ENCODE measurements at places on chromosomes 2 and 18.

DNA sequence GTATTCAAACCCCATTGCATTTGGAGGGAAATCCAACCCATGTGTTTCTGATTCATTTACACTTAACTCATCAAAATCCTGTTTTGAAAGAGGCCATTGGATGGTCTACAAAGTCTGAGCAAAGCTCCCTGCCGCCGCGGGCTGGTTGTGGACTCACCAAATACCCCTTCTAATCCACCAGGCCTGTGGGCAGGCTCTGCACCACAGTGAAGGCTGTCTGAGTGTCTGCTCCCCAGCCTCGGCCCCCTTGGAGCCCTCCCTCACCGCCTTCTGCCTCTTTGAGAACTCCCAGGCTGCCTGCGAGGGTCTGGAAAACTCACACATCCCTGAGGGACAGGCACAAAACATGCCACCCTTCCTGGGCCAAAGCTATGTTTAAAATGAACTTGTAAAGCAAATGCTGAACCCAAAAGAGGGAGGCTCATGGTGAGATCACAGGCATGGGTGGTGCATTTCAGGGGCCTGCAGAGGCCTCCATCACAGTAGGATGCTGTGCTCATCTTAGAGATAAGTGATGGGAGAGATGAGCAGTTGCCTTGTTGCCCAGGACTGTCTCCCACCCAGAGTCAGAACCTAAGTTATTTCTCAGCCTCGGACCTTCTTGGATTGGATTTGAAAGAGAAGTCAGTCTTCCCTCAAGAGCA is 225.0 kb downstream of the CYP26B1 start:
- no peak for DNase-seq

DNA sequence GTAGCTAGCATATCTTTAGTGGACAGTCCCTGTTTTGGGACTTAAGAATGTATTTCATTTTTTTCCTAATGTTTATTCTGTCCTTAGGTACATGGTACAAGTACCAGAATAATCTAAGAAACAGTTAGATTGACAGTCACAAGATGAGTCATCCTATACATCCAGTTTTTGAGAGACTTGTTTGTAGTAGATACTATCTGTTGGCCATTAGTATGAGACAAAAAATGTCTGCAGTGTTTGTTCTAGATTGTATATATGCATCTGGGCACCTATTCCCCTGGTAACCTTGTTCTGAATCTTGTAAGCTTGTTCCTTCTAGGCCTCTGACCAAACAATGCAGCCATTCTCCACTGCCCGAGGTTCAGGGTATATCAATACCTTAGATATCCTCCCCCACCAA is 1343.5 kb downstream of the SUCLG1 start:
- DNase-seq, result no peak

DNA sequence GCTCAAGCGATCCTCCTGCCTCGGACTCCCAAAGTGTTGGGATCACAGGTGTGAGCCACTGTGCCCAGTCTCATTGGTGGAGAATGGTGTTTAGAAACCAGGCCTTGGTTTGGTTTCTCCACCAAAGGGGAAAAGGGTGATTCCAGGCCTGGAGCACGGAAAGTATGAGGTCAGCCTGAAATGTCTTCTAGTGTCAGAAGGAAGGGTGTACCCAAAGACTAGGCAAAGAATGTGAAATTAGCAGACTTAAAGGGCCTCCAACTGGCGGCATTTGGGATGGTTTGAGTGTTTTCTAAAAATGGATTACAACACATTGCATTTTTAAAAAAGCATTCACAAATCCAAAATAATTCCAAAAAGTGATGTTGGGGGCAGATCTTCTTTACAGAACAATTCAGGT is 139.6 kb downstream of the SH3BP4 start:
- DNase-seq, result no peak

DNA sequence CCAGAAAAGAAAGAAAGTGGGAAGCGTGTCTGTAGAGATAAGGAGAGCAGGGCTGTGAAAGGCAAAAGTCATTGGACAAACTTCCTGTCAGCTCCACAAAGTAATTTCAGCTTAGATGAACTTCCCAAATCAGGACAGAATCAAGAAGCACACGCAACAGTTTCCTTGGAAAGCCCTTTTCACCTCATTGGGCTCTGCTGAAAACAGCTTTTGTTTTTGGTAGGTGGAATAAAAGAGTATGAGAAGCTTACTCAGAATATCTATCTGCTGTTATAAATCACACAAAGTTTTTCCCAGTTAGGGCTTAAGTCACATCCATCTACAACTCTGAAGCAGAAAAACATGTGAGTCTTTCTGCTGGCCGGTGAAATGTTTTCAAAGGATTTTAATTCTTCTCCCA is 42.4 kb upstream of the EFEMP1 start:
- no peak for DNase-seq

- no peak for DNase-seq
Observed at GRCh38 chr2:218465987-218466633, 47.2 kb downstream of the VIL1 start.

DNA sequence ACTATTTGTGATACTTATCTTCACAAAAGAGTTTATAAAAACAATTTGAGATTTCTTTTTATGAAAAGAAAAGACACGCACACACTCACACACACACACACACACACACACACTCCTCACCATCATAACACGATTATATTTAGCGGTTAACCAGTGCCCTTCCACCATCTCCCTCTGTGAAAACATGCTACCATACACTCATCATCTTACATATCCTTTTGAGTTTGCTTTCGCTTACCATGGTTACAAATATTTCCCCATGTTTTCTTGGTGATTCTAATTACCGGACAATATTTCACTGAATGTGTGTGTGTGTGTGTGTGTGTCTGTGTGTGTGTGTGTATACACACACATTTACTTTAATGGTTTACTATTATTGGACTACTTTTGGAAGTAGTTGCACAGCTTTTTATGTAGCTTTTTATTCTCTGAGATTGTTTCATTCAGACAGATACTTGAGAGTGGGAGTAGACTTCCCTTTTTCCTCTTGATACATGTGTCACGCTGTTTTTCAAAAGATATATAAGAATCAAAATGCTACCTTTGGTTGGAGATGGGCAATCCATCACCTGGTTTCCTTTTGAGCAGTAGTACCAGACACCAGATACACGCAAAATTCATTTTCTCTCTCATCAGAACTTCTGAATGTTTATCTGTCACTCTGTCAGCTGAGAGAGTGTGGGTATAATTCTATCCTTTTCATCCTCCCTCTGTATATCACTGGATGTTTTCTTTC is 138.1 kb downstream of the SETBP1 start:
- DNase-seq, result no peak

DNA sequence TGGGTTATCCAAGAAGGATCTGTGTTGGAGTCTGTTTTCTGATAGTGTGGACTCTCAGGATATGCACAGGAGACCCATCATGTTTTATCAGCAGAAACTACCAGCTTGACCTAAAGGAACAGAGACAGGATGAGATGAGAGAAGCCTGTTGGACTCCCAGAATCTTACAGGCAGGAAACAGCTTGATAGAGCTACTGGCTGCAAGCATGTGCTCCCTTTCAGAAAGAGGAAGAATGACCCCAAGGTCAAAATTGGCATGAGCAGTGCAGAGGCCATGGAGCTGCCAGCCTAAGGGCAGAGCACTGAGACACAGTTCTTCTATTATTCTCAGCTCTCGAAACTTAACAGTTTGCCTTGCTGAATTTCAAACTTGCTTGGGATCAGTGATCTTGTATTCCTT is 135.2 kb upstream of the NFATC1 start:
- no peak for DNase-seq

DNA sequence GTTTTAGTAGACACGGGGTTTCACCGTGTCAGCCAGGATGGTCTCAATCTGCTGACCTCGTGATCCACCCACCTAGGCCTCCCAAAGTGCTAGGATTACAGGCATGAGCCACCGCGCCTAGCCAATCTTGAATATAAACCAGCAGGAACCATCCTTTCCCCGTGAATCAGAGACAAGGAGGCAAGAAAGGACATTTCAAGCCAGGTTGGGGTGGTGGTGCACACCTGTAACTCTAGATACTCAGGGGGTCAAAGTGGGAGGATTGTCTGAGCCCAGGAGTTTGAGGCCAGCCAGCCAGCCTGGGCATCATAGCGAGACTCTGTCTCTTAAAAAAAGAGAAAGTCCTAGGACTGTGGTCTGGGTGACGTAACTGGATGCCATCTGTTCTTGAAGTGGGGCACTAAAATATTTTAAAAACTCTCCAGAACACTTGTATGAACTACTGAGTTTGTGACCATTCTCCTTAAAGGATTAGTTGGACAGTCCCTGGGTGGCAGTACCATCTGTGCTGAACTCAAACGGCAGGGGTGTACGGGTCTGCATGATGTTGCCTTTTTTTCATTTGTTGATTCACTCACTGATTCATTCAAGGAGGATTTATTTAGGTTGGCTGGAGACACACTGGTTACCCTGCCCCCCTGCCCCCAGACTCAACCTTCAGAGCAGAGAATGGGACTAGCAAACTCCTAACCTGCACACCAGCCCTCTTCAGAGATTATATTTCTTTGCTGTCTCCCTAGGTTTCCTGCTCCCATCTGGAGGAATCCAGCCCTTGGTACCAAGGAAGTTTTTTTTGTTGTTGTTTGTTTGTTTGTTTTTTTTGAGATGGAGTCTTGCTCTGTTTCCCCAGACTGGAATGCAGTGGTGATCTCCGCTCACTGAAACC is 2.9 kb upstream of the TLX2 start:
- no peak for DNase-seq

DNA sequence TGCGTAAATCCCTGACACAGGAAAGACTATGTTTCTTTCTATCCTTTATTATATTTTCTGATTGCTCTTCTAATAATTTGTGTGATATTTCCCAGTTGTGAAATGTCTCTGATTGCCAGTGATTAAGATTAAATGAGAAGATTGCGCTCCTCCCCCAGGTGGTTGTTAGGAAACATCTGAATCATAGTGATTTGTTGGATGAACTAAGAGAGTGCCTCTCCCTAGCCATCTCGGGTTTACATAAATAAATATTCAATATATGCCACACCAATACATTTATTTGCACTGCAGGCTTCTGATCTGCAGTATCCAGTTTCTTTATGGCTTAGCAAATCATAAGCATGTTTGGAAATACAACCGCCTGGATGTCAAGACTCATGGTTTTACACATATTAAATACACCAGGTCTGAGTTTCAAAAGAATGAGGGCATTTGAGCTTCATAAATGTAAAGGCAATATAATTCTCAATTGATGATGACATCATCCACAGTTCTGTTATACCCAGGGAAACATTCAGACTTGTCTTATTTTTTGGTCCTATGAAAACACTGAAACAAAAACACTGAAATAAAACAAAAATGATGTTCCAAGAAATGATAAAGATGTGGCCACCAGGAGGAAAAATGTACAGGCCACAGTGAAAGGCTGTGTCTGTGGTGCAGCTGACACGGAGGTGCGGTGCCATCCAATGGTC is 826.7 kb upstream of the ACVR2A start:
- no peak for DNase-seq

- no peak for DNase-seq
Observed at GRCh38 chr18:36627637-36628036, 201.2 kb downstream of the TPGS2 start.

- DNase-seq, result no peak
Observed at GRCh38 chr18:5543773-5544389, at the start of gene EPB41L3. EPB41L3 (minus strand) TSS chr18:5543997; CDS start chr18:5489183, 54,814 bp downstream.

GRCh38 chr2:85405201-85406059 is 4.7 kb downstream of the CAPG start:
- DNase-seq, result no peak

GRCh38 chr2:163751696-163752095 is 15.9 kb upstream of the FIGN start:
- DNase-seq, result no peak

- DNase-seq, result no peak
Observed at GRCh38 chr2:8848328-8849100, 11.1 kb upstream of the KIDINS220 start.

GRCh38 chr2:172878260-172878659 is 142.6 kb downstream of the RAPGEF4 start:
- no peak for DNase-seq

DNA sequence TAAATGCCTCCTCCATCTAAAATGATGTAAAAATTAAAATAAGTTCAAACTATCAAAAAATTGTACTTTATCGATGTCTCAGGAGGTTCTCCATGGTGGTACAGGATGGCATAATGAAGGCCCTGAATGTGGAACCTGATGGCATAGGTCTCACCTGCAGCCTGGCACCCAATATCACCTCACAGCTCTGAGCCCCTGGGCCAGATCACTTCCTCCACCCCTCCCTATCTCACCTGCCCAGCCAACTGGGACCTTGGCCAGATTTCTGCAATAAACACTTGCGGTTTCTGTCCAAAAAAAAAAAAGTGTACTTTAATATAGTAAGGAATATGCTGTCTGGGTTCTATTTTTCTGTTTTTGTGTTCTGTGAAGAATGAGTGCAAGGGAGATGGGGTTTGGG is 6.7 kb upstream of the RBM45 start:
- DNase-seq, result no peak

GRCh38 chr2:200482194-200482593 is 27.7 kb downstream of the KCTD18 start:
- DNase-seq, result no peak

DNA sequence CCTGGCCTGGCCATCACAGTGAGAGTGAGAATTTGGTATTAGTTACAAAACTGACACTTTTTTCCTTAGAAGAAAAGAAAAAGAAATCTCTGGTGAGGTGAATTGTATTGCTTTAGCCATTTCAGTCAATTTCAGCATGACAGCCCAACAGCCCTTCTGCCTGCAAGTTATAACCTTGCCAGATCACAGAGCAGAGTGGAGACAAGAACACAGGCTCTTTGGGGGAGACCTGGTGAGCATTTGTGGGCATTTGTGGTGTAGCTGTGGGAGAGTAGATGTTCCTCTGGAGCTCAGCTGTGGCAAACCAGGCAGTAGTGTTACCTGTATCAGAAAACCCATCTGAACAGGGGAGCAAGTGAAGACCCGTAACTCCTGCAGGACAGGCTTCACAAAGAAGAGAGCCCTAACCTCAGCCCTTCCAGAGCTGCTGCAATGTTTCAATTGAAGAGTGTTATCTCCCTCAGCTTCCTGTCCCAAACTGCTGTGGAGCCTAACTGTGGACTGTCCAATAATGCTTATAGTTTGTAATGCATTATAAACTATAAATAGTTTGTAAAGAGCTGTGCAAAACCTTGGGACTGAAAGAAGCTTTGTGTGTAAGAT is 22.8 kb upstream of the DLX1 start:
- DNase-seq, result no peak

GRCh38 chr18:40371673-40372072 is 1583.4 kb upstream of the PIK3C3 start:
- DNase-seq, result no peak

DNA sequence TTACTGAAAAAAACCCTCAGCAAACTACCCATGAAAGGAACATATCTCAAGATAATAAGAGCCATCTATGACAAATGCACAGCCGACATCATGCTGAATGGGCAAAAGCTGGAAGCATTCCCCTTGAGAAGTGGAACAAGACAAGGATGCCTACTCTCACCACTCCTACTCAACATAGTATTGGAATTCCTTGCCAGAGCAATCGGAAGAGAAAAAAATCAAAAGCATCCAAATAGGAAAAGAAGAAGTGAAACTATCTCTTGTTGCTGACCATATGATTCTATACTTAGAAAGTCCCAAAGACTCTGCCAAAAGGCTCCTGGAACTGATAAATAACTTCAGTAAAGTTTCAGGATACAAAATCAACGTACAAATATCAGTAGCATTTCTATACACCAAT is 40.6 kb upstream of the MSTN start:
- DNase-seq, result no peak
